NCI-H187 (cell line): ENCODE measurements at places on chromosomes 3 and 15.

GRCh38 chr3:123672429-123673146 lies 87.7 kb upstream of the HACD2 start:
- DNase-seq, result no peak

GRCh38 chr15:77070180-77070494 lies 772 bp downstream of the TSPAN3 start:
- DNase-seq, result no peak

- DNase-seq, result no peak
These were observed 837.0 kb downstream of the PDCD6IP start for GRCh38 chr3:34635352-34635850.

DNA sequence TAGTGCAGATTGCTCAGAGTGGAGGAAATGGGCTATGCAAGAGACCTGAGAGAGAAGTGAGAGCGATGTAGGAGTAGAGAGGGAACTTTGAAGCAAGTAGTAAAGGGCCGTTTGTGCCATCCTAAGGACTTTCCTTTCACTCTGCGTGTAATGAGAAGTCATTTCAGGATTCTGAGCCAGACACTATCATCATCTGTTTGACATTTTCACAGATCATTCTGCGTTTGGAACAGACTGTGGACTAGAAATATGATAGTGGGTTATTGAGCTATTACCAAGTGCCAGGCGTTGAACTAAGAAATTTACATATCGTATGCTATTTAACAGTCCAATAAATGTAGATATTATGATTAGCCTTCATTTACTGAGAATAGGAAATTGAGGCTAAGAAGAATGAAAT lies 150.0 kb upstream of the ROBO2 start:
- DNase-seq, result no peak

GRCh38 chr3:113649174-113649845 lies 47.1 kb downstream of the USF3 start:
- no peak for DNase-seq

DNA sequence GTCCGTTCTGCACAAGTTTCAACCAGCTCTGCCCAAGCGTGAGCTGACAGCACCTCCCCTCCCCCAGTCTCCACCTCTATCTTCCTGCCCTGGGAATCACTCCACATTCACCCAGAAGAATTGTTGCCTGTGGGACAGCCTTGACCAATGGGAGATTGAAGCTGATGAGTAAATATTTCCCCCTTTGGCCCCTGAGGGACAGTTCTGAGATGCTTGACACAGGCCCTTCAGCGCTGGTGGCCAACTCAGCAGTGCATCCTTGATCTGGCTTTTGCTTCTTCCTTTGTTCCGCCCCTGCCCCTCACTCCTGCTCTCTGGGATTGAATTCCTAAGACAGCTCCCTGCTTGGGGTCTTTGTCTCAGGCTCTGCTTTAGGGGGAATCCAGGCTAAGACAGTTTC lies 13.1 kb upstream of the SKIC8 start:
- DNase-seq, result no peak

GRCh38 chr3:172442606-172443005 lies 5.7 kb downstream of the GHSR start:
- DNase-seq, result no peak

DNA sequence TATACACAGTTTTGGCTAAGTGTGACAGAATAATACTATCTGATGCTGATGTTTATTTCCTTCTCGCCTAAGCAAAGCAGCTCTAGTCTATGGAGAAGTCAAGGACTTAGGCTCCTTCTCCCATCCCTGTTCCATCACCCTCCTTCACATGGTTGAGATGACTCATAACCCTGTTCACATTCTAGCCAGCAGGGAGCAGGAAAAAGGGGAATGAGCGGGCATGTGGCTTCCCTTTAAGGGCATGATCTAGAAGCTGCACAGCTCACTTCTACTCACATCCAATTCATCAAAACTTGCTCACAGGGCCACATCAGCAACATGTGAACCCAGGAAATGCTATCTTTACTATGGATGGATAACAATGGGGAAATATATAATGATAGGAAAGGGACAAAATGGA lies 40.9 kb downstream of the CBLB start:
- no peak for DNase-seq

DNA sequence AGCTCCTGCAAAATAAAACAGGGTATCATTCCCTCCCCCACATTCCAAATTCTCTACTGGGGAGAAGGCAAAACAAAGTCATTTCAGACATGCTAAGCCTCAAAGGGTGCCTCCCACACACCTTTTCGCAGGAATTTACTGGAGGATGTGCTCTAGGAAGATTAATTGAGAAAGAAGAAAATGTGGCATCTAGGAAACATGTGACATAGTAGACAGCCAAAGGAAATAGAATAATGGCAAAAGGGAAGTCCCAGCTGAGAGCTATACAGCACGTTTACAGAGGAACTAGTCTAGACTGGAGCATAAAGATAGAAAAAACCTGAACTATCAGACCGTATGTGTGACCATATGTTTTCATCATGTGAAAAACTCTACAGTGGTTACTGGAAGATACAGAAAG lies 58.8 kb upstream of the MELTF start:
- DNase-seq, result no peak

DNA sequence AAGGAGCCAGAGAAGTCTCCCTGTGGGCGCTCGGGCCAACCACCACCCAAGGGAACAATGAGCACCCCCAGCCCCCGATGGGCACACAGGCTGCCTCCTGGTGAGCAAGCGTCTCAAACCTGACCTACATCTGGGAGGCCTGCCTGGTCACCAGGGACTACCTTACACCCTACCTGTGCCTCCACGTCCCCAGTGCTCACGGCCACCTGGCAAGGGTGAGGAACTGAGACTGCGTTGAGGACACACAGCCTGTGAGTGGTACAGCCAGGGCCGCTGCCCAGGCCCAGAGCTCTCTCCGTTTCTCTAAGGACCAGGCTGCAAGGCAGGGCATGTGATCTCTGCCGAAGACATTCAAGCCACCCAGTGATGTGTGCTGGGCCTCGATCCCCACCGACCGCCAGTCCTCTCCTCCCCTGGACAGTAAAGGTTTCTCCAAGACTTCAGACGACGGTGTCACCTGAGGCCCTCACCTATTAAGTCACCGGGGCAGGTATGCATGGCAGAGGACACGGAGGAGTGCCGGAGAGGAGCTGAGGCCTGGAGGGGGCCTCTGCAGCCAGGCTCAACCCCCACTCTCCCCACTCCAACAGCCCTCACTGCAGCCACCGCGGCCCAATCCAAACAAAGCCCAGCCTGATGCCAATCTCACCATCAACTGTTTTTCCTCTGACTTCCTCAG lies 2.8 kb downstream of the GOLGA8A start:
- no peak for DNase-seq

DNA sequence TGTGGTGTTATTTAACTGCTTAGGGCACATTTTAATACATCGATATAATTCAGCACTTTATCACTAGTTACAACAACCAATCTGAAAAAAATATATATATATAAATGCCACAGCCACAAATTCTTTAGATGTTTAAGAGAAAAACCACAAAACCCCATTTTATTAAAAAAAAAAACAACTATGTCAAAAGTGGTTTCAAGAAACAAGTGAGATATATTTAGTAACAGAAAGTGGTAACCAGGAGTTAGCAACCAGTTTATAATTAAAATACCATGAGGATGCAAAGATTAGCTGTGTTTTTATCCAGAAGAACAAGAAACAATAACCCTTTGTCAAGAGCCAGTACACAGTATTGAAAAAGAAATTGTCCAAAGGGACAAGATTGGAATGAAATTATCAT lies 14.8 kb upstream of the DIPK2A start:
- no peak for DNase-seq

DNA sequence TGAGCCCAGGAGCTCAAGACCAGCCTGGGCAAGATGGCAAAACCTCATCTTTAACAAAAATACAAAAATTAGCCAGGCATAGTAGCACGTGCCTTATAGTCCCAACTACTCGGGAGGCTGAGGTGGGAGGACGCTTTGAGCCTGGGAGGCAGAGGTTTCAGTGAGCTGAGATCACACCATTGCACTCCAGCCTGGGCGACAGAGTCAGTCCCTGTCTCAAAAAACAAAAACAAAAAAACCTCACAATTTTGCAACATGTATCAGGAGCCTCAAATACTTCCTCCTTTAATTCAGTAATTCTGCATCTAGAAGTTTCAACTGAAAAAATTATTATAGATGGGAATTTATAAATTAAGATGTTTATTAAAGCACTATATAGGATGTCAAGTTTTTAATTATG lies 1.1 kb downstream of the MRPL47 start:
- DNase-seq, result no peak

DNA sequence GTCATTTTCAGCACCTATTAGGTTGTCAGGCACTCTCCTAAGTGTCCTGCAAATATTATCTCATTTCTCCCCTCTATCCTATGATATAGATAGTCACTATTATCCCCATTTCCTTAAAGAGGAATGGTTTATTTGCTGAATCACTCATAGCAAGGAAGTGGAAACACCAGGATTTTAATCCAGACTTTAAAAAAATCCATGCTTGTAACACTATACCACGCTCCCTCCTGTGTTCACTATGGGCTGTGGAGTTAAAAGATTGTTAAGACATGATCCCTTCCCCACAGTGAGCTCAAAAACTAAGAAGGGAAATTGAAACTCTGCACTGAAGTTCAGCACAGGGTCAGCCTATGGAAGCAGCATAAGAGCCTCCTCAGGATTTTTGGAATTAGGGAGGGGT lies 60.2 kb downstream of the TMEM39A start:
- DNase-seq, result no peak

GRCh38 chr3:58620421-58620820 lies 43.2 kb upstream of the FAM107A start:
- DNase-seq, result no peak

DNA sequence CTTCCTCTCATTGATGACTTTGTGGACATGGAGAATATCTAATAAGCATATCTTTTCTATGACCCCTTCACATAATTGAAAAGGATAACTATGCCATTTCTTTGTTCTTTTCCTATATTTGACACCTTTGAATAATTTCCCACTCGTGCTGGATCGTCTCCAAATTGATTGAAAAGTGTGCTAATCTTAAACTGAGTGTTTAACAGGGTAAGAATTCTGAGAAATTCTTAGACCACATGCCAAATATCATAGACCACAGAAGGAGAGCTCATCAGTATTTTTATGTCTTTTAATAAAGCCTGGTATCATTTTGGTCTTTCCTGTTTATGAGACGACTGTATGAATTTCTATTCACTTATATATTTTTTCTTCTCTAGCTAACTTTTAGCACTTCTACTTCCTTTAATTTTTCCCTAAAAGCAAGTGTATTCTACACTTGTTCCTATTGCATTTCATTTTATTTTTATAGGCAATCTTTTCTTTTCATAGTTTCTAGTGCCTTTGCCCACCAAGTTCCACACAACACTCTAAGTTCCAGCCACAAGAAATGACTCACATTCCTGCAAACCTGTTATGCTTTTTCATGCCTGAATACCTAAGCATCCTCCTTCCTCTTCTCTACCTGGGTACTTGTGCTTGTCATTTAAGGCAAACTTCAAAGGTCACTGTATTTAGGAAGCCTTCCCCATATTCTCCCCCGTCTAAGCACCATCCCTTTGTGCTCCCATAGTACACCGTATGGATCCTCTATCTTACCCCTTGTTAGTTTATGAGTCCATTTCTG lies 30.1 kb downstream of the KBTBD8 start:
- DNase-seq, result no peak

DNA sequence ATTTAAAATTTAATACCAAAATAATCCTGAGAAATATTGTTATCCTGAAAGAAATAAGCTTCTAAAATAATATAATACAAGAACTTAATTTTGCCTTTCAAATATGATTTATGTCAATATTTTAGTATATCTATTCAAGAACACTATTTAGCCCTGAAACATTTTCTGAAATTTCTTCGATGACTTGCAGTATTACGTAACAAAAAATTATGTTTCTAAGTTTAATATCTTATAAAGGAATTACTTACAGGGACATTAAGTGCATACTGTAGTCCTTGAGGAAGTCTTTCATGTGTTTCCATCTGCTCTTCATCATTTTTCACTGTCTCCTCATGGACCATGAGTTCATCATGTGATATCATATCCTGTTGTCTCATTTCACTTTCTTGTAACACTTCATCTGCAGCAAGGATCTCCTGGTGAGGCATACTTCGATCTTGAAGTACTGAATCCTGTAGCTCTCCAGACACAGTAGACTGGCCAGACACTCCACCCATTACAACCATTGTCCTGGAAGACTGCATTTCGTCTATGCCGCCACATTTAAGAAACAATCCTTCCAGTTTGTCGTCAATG lies 62.0 kb downstream of the ZNF148 start:
- no peak for DNase-seq

DNA sequence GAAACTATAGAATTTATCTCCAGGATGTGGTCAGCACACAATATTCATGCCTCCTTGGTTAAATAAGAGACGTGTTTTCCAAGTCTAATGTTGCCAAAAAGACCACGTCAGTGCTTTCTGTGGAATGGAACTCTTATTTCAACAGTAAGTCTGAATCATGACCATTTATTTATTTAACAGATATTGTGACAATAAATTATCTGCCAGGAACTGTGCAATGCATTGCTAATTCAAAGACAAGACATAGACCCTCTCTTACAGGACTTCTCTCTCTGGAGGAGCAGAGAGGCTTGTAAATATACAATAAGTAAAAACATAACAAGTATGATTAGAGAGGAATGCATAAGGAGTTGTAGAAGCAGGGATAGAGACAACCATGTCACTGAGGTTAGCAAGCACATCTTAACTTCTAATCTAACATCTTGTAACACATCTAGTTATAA lies 227.5 kb downstream of the DTWD1 start:
- no peak for DNase-seq

- no peak for DNase-seq
These were observed 45.0 kb downstream of the SRGAP3 start for GRCh38 chr3:9204253-9204992.

- no peak for DNase-seq
These were observed 85.6 kb downstream of the IGF2BP2 start for GRCh38 chr3:185739264-185739701.

DNA sequence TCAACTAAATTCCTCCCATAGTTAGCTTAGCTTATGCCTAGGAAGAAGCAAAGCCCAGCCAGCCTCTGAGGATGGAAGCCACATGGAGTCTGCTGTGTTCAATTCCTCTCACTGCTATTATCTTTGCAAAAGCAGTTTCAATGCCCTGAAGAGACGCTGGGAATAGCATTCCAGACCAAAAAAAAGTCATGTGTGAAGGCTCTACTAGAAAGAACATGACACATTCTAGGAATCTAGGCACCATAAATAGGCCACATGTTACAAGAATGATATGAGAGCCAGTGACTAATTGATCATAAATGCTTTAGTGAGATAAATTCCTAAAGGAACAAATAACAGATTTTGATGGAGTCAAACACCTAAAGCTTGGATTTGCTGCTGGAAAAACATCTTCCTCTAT lies 800.8 kb downstream of the TUSC7 start:
- no peak for DNase-seq

- DNase-seq, result no peak
These were observed 24.4 kb downstream of the THRB start for GRCh38 chr3:24470277-24470676.

- peak; percentile 54 for DNase-seq
These were observed 25.2 kb downstream of the ARPP21 start for GRCh38 chr3:35664460-35664919.

GRCh38 chr15:95259513-95259912 lies 1028.2 kb downstream of the MCTP2 start:
- DNase-seq, result peak; percentile 23

GRCh38 chr3:187286467-187287059 lies 5.0 kb downstream of the MASP1 start:
- DNase-seq, result no peak
